ENCODE measurements at places on chromosomes 12 and 14.
A peak's percentile ranks its signal among the peaks of the same experiment; 100 is the strongest.

DNA sequence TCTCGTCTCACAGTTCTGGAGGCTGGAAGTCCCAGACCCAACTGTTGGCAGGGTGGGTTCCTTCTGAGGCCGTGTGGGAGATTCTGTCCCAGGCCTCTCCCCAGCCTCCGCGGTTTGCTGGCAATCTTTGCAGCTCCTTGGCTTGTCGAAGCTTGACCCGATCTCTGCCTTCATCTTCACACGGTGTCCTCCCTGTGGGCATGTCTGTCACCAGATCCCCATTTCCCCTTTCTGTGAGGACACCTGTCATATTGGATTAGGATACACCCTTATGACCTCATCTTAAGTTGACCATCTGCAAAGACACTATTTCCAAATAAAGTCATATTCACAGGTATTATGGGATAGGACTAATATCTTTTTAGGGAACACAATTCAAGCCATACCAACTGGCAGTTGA, 22.6 kb upstream of the LRP1-AS start:
- DNase-seq, result no peak

DNA sequence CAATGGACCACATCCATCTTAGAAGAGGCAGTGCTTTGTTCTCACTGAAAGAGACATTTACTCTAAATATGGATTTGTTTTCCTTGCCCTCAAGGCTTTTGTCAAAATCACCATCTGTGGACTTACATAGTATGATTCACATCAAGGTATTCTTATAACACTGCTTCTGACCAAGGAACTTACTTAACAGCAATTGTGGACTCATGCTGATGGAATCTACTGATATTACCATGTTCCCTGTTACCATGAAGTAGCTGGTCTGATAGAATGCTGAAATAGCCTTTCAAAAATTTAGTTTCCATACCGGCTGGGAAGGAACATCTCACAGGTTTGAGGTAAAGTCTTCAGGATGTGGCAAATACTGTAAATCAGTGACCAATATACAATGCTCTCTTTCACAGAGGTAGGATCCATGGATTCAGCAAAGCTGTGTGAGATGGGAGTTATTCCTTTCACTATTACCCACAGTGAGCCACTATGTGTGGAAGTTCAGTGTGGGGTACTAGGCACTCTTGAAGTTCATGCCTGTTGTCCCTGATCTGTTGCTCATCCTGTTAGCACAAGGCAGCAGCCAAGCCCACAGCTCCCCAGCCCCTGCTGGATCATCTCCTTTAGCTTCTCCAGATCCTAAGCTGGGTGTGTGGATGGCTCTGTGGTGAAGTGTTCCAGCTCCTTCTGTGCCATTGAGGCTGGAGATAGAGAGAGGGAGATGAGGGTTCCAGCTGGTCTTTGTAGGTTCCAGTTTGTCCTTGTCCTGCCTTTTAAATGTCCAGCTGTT, 126.4 kb downstream of the ATP23 start:
- DNase-seq, result peak; percentile 99

DNA sequence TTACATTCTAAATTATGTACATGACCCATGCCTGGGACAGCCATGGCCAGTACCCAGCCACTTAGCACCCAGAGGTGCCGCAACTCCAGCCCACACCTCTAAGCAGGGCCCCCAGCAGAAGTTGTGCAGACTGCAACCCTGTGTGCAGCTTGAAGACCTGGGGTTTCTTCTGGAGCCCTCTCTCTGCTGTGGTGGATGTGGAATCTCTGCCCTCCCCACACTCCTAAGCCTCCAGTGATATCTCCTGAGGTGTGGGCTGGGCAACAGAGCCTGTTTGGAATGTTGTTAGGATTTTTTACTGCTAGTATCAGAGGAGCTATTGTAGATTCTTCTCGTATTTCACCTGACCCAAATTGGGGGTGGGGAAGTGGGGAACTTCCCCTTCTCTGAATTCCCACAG, 59.4 kb upstream of the TUNAR start:
- DNase-seq, result no peak

- DNase-seq, result peak; percentile 58
Measured at GRCh38 chr12:87930033-87930432, 99.2 kb downstream of the C12orf50 start.

- no peak for DNase-seq
Measured at GRCh38 chr12:121812921-121813896, 9.4 kb downstream of the SETD1B start.

DNA sequence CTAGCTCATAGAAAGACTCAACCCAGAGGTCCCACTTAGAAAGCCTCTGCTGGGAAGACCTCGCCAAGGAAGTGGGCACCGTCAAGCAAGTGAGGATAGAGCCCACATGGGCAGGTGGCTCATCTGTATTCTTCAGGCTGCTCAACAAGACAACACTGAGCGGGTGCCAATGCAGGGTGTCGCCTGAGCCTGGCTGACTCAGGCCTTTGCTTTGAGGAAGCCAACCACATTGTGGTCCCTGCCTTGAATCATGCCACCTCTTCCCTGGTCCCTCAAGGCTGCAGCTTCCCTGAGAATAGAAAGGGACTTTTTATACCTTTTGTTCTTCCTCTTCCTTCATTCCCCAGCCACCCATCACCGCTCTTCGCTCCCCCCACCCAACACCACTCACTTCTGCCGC, 2.1 kb upstream of the RNASE13 start:
- DNase-seq, result peak; percentile 25

DNA sequence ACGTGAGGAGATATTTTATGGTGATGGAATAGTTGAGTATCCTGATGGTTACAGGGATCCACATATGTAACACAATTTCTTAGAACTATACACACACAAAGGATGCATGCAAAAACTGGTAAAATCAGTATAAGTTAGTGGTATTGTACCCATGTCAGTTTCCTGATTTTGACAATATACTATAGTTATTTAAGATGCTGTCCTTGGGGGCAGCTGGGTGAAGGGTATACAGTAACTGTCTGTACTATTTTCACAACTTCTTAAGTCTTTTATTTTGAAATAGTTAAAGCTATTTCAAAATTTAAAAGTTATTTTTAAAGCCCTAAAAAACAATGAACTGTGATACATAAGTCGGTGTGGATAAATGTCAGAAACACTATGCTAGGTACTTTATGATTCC, 24.5 kb upstream of the POLR3B start:
- DNase-seq, result no peak

DNA sequence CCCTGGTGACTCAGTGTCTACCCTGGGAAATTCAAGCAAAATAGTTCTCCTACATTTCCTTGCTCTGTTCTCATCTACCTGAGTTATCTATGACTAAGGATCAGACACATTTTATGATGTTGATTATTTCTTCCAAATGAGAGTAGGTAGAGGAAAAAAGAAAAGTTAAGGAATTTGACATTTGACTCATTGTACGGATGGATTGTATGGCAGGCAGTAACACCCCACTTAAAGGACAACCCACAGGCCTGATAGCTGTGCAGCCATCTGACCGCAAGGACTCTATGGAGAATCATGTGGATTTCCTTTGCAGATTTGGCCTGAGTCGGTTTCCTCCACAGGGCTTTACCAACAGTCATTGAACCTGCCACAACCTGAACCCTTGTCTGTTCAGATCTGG, 540.3 kb downstream of the BCL11B start:
- DNase-seq, result no peak

GRCh38 chr14:89661392-89661791, 244.4 kb upstream of the FOXN3 start:
- no peak for DNase-seq

GRCh38 chr12:112321245-112321644, 61.0 kb downstream of the HECTD4 start:
- DNase-seq, result no peak

DNA sequence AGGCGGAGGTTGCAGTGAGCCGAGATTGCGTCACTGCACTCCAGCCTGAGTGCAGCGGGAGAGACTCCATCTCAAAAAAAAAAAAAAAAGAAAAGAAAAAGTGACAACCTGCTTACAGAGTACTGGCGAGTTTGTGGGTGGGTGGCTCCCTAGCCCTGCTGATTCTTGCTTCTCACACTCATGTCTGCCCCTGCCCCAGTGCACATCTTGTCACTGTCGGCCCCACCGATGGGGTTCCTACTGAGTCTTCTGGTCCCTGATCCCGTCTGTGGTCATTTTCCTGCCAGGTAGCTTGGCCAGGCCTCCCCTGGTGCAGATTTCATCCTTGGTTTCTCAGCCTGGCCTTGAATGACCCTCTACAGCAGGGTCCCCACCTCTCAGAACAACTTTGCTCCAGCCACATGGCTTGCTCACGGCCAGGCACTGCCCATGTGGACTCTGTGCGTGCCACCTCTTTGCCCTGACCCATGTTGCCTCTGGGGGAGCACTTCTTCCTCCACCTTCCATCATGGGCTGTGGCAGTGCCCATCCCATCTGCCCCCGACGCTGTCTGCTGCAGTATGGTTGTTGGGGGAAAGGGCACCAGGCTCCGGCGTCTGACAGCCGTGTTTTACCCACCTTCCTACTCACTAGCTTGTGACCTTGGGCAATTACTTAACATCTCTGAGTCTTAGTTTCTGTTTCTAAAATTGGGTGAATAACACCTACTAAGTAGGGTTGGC, 2.1 kb upstream of the PTPN6 start:
- no peak for DNase-seq

DNA sequence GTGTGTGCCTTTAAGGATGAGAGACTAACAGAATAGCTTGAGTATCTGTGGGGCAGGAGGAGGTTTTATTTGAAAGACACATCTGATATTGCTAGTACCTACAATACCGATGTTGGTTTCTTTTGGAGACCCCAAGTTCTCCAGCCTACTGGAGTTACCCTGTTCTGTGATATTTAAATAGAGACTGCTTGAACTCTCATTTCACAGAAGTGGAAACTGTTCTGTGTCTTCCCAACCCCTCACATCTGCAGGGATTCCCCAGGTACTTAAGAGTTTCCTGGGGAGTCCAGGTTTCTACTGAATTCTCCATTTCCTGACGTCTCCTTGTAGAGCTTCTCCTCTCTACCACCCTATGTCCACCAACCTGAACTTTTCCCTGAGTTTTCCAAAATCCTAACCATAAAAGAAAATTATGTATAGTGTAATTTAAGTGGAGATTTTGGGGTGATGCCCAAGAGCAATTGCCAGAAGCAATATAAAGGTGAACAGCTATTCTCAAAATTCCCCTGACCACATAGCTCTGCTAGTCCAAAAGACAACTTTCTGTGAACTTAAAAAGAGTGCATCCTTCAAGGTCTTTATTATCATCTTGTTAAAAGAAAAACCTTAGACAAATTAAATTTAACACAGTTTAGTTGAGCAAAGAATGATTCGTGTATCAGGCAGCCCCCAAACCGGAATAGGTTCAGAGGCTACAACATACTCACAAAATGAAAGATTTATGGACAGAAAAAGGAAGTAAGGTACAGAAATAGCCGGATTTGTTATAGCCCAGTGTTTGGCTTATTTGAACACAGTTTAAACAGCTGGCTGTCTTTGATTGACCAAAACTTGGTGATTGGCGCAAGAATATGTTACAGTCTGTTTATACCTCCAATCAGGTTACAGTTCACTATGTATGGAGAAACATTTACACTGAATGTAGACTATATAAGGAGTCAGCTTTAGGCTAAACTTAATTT, 373.4 kb downstream of the NUAK1 start:
- DNase-seq, result no peak

- no peak for DNase-seq
Measured at GRCh38 chr12:15756822-15757221, 32.4 kb downstream of the EPS8 start.

- no peak for DNase-seq
Measured at GRCh38 chr12:46926526-46926925, 100.7 kb upstream of the SLC38A4 start.

- peak; percentile 19 for DNase-seq
Measured at GRCh38 chr12:106645074-106645421, 62.2 kb downstream of the RFX4 start.

- peak; percentile 78 for DNase-seq
Measured at GRCh38 chr12:32944195-32944594, 47.6 kb upstream of the PKP2 start.

- no peak for DNase-seq
Measured at GRCh38 chr12:54146506-54147145, 42.2 kb downstream of the SMUG1 start.

- DNase-seq, result peak; percentile 43
Measured at GRCh38 chr14:73269729-73270531, 32.6 kb downstream of the PAPLN start.

DNA sequence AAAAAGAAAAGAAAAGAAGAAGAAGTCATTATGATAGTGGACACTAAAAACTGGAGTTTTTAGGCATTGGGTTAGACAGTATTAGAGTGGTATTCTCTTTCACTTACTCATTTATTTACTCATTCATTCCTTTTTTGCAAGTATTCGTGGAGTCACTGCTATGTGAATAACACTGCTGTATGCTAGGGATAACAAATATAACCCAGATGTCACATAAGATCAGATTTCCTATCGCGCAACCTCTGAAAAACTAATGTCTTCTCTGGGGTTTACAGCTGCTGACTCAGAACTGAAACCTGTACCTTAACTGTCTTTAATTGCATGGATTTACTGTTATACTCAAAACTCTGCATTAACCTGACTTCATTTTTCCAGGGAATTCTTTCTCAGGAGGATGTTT, 353.7 kb downstream of the LRIG3 start:
- DNase-seq, result peak; percentile 87

DNA sequence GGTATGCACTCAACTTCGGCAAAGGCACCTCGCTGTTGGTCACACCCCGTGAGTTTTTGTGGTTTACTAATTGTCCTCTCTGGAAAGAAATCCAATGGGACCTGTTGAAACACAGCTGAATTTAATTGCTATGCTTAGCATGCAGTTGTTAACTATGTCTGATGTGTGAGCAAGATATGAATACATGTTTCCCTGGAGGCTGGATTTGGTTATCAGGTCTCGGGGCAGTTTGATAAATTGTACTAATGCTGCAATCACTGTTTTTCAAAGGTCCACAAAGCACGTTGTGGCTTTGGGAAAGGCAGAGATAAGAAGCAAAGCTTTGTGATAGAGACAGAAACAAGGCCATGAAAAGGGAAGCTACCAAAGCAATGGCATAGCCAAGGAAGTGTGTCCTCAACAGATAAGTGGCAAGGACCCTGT, 91.3 kb downstream of the DAD1 start:
- no peak for DNase-seq

GRCh38 chr12:112170376-112170775, 45.0 kb downstream of the TRAFD1 start:
- no peak for DNase-seq

- DNase-seq, result peak; percentile 34
Measured at GRCh38 chr14:24196071-24197055, 1.1 kb upstream of the TM9SF1 start.

DNA sequence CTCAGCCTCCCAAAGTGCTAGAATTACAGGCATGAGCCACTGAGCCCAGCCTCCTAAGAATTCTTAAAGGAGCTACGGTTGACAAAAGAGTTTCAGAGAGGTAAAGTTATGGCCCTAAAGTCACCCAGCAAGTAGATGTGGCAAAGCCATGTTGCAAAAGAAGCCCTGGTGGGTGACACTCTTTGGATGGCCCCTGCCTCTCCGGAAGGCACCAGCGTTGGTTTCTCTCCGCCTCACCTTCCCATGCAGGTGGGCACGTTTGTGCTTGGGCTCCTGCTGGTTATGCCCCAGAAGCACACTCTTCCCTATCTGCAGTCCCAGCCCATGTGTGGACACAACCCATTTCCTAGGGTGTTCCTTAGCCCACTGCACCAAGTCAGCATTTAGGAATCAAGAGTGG, 9.5 kb upstream of the SERPINA3 start:
- DNase-seq, result no peak

All from M059J (cell line).